Omental fat pad (tissue), 4 donors: ENCODE measurements at places on chromosomes 5 and 9.

DNA sequence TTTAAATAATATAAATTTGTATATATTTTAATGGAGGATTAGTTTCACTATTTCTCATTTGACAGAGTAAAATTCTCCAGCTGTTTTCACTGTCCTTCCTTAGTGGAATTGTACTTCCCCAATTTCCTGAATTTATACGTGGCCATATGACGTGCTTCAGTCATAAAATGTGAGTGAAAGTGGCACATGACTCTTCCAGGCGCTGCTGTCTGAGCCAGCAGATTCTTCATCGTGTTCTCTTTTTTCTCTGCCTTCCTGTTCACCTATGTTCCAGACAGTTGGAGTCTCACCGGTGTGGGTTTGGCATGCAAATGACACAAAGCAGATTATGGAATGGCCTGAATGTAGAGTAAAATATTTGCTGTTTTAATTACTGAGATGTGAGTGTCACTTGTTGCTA, 684.1 kb downstream of the SEMA5A start:
- no peak for DNase-seq

DNA sequence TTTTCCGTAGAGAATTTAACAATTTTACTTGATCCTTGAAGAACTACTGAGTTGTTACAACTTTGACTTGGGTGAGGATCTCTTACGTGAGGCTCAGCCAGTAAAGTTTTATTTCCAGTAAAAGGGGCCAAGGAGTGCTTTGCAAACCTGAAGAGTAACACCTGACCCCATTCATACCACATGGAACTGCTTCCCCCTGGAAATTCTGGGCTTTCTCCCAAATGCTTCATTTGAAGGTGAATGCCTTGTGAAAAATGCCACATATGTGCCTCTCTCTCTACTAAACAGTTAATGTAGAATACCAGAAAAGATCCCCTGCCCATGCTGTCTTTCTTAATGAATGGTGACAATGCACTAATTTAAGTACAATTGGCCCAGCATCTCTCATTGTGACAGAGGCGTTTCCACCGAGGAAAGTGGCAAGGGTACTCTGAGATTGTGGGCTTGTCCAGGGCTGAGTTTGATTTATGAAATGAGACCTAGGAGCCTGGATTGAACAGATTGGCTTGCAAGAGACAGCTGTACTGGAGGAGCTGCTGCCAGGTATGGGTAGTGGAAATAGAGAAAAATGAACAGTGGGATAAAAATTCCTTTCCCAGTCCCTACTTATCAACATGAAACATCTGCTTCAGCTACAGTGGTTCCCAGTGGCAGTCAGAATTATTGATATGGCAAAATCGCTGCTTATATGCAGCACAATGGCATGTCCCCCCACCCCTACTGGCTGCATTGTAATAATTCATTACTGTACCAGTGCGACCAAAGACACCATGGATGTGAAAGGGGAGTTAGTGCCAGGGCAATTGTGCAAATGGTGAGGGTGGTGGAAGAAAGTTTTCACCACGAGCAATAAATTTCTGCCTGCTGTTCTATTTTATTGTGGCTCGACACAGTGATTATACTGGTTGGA, 843.7 kb upstream of the WWC1 start:
- no peak for DNase-seq

- DNase-seq: no peak
Observed at GRCh38 chr5:37825334-37825915, 14.4 kb downstream of the GDNF start.

GRCh38 chr5:181205761-181206649, 1.0 kb upstream of the TRIM7 start:
- no peak for DNase-seq

DNA sequence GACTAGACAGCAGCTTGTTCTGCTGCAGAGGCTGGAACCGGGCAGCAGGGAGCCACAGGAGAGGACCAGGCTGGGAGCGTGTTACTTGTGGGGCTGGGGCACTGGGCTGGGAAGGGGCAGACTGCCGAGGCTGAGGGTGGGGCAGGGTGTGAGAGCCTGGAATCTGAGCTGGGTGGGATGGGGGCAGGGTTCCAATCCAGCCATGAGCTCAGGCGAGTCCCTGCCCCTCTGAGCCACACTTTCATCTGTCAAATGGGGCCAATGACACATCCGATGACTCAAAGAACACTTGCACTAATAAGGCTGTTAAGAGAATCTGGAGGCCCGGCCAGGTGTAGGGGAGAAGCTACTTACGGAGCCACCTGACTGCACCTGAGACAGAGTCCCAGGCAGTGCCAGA, 18.7 kb upstream of the WDR38 start:
- DNase-seq: no peak

GRCh38 chr9:112035166-112035826, 138.7 kb downstream of the UGCG start:
- no peak for DNase-seq

GRCh38 chr5:31809050-31809870, 170.3 kb downstream of the PDZD2 start:
- DNase-seq: no peak
